ENCODE measurements at places on chromosomes 12 and 14. TPM values are rescaled to one million over a fixed set of nuclear protein-coding genes. Genes with fewer than 3 reads are reported as not detected.
A peak's percentile ranks its signal among the peaks of the same experiment; 100 is the strongest.

TTC8 gene
- 55.5 TPM for total RNA-seq

CHGA gene
- total RNA-seq: not detected

KIAA0586 gene
- total RNA-seq: 19.8 TPM

CCDC175 gene
- total RNA-seq: not detected

ZNF891 gene
- 0.62 TPM for total RNA-seq

LRRC10 gene
- total RNA-seq: not detected

PRIM1 gene
- 10.3 TPM for total RNA-seq

RPGRIP1 gene
- not detected for total RNA-seq

TAS2R20 gene
- 0.32 TPM for total RNA-seq

DNA sequence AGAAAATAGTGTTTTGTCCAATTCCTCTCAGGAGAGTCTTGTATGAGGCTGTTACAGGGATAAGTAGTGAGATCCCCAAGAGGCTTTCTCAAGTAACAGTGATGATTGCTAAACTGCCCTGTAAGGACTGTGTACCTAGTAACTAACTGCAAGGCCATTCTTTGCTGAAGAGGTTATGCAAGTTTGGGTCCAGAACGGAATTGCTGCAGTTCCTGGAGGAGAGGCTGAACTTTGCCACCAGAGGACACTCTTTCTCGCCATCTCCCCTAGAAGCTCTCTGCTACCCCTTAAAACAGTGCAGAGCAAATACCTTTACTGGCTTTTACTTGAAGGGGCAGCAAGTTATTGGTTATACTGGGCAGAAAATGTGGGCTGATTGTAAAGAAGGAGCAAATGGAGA, 180.0 kb downstream of the RBM19 start:
- no peak for DNase-seq
- no peak overlapping the region for H3K4me3 ChIP-seq
- H3K4me1 ChIP-seq: peaks cover 42% of the 10 kb centered on the region
- peaks cover 20% of the 10 kb centered on the region for H3K27me3 ChIP-seq
- no peaks in the 10 kb centered on the region for H3K36me3 ChIP-seq

DNA sequence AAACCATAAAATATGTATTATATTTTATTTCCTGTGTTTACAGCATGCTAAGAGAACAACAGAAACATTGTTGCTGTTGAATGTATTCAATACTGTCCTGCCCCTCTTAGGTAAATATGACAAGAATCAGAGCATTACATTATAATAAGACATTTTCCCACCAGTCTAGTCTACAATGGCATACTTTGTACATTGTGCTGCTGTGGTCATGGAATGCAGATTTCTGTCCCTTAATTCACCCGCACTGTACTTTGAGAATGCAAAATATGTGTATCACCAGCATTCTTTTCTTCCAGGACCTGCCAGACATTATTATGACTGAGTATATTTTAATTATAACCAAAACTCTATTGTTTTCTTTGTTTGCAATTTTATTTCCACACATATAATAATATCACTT, 16.5 kb upstream of the OR10AD1 start:
- H3K36me3 ChIP-seq: no peaks in the 10 kb centered on the region
- no peak for DNase-seq
- no peak overlapping the region for H3K4me3 ChIP-seq
- H3K27ac ChIP-seq: no peak overlapping the region
- peaks cover 4% of the 10 kb centered on the region for H3K27me3 ChIP-seq

- DNase-seq: no peak
- H3K36me3 ChIP-seq: peaks cover 25% of the 10 kb centered on the region
- H3K4me1 ChIP-seq: no peaks in the 10 kb centered on the region
- H3K27me3 ChIP-seq: peaks cover 33% of the 10 kb centered on the region
Measured at GRCh38 chr12:234019-234418, 20.1 kb upstream of the SLC6A12 start.

- no peak overlapping the region for H3K4me3 ChIP-seq
- H3K36me3 ChIP-seq: no peaks in the 10 kb centered on the region
- H3K27me3 ChIP-seq: peaks cover 1% of the 10 kb centered on the region
Measured at GRCh38 chr12:90055071-90055470, 346.4 kb upstream of the ATP2B1 start.

GRCh38 chr12:107992870-107993451, 136.1 kb upstream of the WSCD2 start:
- peaks cover 4% of the 10 kb centered on the region for H3K36me3 ChIP-seq
- DNase-seq: no peak

GRCh38 chr14:22780105-22780679, 13.7 kb downstream of the OXA1L start:
- H3K36me3 ChIP-seq: no peaks in the 10 kb centered on the region
- peak overlapping the region; percentile 42 for H3K27ac ChIP-seq
- peaks cover 20% of the 10 kb centered on the region for H3K4me1 ChIP-seq
- H3K27me3 ChIP-seq: no peaks in the 10 kb centered on the region

DNA sequence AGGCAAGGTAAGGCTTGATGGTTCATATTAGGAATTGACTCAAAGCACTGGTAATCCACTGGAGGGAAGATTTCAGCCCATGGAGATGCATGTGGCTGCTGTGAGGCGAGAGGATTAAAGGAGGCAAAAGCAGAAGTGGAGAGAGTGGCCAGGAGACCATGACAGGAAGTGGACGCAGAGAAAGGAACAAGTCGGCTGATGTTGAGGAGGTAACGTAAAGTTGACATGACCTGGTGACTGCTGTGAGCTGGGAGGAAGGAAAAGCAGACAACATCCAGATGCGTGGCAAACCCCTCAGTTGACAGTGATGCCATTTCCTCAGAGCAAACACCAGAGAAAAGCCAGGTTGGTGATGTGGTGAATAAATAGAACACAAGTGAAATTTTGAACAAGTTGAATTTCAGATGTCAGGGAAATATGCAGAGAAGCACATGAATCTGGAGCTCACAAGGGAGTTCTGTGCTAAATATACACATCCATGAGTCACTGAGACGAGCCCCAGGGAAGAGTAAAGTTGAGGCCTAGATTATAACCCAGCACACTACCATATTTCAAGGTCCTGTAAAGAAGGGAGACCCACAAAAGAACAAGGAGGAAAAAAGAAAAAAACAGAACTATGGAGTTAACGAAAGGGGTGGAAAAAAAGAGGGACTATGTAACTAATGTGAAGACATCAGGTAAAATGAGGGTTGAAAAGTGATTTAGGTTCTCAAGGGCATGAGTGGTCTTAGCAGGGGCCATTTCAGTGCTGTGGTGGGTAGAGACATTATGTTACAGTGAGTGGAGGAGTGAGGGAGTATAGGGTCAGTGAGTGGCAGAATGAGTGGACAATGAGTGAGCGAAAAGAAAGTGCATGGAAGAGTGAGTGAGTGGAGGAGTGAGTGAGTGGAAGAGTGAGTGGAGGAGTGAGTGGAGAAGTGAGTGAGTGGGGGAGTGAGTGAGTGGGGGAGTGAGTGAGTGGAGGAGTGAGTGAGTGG, 61.6 kb upstream of the GZMB start:
- DNase-seq: no peak
- H3K27ac ChIP-seq: no peak overlapping the region
- no peaks in the 10 kb centered on the region for H3K4me1 ChIP-seq
- no peaks in the 10 kb centered on the region for H3K36me3 ChIP-seq

DNA sequence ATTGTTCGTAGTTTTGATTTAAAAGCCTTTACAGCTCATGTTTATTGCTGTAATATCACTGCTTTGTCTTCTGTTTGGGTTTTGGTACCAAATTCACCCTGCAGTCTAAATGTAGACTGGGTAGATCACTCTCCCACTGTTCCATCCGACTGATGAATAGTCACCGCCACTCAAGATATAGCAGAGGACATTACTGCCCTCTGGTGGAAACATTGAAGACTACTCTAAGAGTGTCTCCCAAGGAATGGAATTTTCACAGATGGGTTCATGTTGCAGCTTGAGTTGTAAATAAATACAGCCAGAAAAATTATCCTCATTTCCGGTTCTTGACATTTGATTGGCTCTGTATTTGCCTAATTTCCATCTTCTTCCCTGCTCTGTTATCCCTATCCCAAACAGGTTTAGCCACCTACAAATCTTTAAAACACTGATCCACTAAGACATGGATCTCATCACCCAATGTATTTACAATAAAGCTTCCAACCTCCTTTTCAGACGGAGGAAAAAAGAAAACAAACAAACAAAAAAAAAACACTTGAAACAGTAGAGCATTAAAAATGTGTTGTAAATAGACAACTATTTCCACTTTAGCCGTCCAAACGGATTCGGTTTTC, 198.3 kb upstream of the CPNE8 start:
- no peak overlapping the region for H3K27ac ChIP-seq
- H3K4me3 ChIP-seq: no peak overlapping the region
- H3K36me3 ChIP-seq: no peaks in the 10 kb centered on the region
- DNase-seq: peak; percentile 33
- H3K4me1 ChIP-seq: no peaks in the 10 kb centered on the region

DNA sequence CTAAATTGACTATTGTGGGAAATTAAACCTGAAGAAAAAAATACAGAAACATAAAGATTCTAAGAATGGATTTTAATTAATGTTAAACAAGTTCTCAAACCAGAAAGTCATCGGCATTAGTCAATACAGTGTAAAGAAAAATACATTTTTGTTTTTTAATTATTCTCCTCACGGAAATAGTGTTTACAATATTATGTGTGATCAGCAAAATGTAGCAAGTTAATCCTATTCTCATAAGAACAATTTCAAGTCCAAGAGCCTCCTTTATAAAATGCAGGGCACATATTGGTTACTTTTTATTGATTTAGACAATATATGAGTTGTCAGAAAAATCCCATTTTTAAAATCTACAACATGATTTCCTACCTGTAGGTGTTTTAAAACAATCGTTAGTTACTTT, 158.0 kb upstream of the MGAT4C start:
- H3K4me1 ChIP-seq: no peaks in the 10 kb centered on the region
- no peaks in the 10 kb centered on the region for H3K36me3 ChIP-seq
- no peaks in the 10 kb centered on the region for H3K27me3 ChIP-seq
- DNase-seq: no peak

GRCh38 chr12:29081101-29081500, 68.0 kb upstream of the FAR2 start:
- H3K27me3 ChIP-seq: no peaks in the 10 kb centered on the region
- no peak overlapping the region for H3K27ac ChIP-seq
- H3K36me3 ChIP-seq: no peaks in the 10 kb centered on the region
- DNase-seq: no peak

DNA sequence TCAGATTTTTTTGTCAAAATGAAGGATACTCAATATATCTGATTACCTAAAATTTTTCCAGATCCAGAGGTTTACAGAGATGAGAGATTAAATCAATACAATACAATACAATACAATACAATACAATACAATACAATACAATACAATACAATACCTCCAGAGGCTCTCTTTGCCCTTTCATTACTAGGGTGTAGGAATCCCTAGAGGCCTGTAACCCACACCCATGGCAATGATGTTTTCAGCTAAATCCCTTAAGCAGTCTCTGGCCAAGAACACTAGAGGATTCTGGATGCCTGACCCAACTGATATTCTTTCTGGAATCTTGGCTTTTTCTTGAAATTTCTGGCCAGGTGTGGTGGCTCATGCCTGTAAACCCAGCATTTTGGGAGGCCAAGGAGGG, 23.7 kb upstream of the AEBP2 start:
- no peak overlapping the region for H3K4me3 ChIP-seq
- no peak overlapping the region for H3K27ac ChIP-seq
- H3K36me3 ChIP-seq: no peaks in the 10 kb centered on the region
- H3K27me3 ChIP-seq: peaks cover 4% of the 10 kb centered on the region

DNA sequence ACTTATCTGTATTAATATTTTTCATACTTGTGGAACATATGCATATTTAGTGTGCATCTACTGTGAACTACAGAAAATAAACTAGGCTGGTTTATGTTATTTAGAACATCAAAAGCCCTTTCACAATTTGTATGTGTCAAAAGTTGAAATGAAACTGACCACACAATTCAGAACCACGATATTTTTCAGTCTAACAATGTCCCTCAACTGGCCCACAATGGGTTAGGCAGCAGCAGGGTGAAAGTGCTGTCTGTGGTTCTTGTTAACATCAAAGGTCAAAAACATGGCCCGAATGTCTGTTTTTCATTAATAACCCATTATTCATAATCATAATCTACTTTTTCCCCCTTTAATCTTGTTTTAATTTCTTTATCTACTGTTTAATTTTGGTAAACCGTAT, 559.9 kb upstream of the ATP2B1 start:
- no peak for DNase-seq
- no peaks in the 10 kb centered on the region for H3K36me3 ChIP-seq
- no peaks in the 10 kb centered on the region for H3K4me1 ChIP-seq

DNA sequence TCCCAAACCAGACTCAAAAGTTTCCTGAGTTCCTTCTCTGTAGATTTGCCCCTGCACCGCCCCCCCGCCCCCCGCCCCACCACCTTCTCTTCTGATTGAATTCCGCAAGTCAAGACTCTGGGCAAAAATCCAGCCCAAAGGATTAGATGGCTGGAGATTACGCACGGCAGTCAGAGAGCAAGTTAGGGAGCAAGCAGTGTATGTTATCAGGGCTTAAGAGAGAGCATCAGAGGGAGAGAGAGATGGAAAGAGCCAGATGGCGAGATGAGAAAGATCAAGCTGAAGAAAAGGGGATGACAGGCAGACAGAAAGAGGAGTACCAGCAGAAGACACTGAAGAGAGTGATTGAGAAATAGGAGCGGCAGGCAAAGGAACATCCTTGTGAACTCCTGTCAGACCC, 13.9 kb upstream of the ANKRD33 start:
- H3K4me3 ChIP-seq: no peak overlapping the region
- no peak overlapping the region for H3K27ac ChIP-seq
- peaks cover 6% of the 10 kb centered on the region for H3K4me1 ChIP-seq
- no peak for DNase-seq
- no peaks in the 10 kb centered on the region for H3K36me3 ChIP-seq

- H3K27ac ChIP-seq: peak overlapping the region; percentile 89
- H3K36me3 ChIP-seq: peaks cover 33% of the 10 kb centered on the region
- H3K4me3 ChIP-seq: peak overlapping the region; percentile 64
- peaks cover 3% of the 10 kb centered on the region for H3K27me3 ChIP-seq
- peaks cover 57% of the 10 kb centered on the region for H3K4me1 ChIP-seq
Measured at GRCh38 chr14:101823511-101824120, 62.1 kb downstream of the PPP2R5C start.

All from HFFc6 (cell line).